ENCODE measurements at places on chromosomes 13 and 19.

DNA sequence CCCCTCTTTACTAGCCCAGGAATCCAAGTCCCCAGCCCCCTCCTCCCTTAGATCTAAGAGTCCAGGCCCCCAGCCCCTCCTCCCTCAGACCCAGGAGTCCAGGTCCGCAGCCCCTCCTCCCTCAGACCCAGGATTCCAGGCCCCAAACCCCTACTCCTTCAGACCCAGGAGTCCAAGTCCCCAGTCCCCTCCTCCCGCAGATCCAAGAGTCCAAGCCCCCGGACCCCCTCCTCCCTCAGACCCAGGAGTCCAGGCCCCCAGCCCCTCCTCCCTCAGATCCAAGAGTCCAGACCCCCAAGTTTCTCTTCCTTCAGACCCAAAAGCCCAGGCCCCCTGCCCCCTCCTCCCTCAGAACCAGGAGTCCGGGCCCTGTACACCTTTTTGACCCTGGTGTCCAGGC lies 11.5 kb downstream of the SPACA6 start:
- DNase-seq = no peak

- no peak for DNase-seq
Measured at GRCh38 chr13:80873589-80873988, 532.7 kb upstream of the SPRY2 start.

DNA sequence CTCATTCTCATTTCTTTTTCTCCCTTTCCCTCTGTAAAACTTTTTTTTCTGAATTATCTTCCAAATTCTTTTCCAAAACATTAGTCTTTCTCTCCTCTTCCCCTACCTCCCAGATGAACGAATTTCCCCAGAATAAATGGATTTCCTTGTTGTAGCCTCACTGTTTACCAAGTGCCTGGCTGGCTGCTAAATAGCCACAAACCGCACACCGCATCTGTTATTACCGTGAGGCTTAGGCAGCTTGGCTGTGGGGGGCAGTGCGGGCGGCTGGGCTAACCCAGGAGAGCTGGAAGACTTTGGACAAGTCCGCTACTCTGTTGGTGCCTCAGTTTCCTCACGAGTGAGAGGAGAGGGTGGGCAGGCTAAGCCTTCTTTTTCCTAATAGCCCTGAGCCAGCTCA lies 10.7 kb downstream of the IL17D start:
- DNase-seq = no peak

DNA sequence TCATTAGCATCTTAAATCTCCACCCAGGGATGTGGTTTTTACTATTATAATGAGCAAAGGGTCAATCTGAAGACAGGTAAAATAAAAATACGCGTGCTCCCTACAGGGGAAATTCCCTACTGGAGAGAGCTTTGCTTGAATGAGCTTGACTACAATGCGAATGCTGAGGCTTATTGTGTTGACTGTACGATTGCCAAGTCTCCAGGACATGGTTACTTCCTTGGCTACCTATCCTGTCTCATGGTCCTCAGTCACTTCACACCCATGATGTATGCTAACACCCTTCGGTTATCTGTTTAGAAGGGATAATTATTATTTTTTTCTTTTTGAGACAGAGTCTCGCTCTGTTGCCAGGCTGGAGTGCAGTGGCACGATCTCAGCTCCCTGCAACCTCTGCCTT lies 61.7 kb downstream of the ZNF627 start:
- DNase-seq = no peak

DNA sequence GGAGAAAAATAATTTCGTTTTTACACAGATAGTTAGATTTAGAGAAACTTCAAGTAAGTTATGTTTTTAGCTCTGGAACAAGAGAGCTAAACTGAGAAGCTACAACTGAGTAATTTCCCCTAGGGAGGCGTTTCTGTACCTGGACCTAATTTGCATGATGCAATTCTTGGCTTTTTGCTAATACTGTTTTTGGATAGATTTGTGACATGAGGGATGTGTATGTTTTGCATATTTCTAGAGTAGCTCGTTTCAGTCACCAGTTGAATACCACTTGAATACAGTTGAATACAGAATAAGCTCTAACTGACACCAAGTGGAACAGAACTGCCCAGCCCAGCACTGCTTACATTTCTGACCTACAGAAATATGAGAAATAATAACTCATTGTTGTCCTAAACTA lies 1227.9 kb upstream of the SPRY2 start:
- DNase-seq = no peak
